ENCODE measurements at places on chromosomes 1 and 21.

GRCh38 chr1:32031578-32032274 is 18.1 kb downstream of the KHDRBS1 start:
- no peak for ATAC-seq

- ATAC-seq: no peak
Measured at GRCh38 chr1:155834296-155834926, 22.6 kb downstream of the GON4L start.

DNA sequence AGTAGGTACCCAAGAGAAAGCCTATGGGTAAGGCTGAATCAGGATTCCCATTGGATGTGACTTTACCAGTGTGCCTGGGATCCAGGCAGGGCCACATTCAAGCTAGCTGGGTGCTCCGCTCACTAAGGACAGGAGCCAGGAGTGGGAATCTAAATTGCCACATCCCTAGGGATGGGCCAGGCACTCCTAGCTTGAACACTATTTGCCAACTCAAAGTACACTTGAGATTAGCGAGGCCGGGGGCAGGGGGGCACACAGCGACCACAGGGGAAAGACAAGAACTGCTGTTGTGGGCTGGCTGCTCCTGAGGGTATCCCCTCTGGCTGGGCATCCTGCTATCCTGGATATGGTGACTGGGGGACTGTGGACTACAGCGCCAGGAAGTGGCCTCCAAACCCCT is 4.3 kb downstream of the SLC45A3 start:
- ATAC-seq: no peak

- no peak for ATAC-seq
Measured at GRCh38 chr1:207020065-207020708, 12.4 kb downstream of the C1orf116 start.

- ATAC-seq: no peak
Measured at GRCh38 chr1:72442262-72442661, 159.9 kb upstream of the NEGR1 start.

DNA sequence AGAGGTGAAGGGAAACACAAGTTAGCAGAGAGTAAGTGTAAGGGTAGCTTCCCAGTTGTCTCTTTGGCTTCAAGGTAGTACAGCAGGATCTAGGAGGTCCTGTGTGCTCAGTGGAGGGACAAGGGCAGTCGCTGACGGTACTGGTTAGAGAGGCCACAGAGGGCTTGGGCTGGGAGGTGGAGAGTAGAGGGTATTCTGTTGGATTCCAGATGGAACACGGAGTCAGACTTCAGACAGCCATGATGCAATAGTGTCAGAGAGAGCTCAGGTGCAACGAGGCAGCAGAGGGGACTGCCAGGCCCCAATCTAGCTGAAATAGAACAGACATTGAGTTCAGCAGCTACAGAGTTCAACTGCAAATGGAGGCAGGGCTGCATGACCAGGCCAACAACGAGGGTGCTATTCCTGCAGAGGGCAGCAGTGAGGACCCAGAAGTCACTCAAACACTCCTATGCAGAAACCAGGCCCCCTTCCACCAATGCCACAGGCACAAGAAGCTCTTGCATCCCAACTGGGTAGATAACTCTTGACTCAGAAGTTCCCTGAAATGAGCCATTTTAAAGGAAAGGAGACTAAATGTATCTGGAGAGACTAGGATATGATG is 325.0 kb upstream of the ESRRG start:
- ATAC-seq: no peak

- ATAC-seq: no peak
Measured at GRCh38 chr1:165644064-165644735, 13.2 kb downstream of the MGST3 start.

DNA sequence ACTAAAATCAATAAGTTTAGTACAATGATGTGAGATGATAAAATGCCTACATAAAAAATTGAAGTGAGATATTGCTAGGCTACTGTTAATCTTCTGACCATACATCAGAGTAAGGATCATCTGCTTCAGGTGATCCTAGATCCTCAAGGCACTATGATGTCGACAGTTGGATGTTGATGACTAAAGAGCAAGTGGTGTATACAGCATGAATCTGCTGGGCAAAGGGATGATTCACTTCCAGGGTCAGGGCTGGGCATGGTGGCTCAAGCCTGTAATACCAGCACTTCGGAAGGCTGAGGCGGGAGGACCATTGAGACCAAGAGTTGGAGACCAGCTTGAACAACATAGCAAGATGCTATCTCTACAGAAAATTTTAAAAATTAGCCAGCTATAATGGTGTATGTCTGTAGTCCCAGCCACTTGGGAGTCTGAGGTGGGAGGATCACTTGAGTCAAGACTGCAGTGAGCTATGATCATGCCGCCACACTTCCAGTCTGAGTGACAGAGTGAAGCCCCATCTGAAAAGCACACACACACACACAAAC is 24.6 kb downstream of the NUF2 start:
- ATAC-seq: no peak

- ATAC-seq: no peak
Measured at GRCh38 chr1:246267896-246268295, 239.2 kb downstream of the SMYD3 start.

DNA sequence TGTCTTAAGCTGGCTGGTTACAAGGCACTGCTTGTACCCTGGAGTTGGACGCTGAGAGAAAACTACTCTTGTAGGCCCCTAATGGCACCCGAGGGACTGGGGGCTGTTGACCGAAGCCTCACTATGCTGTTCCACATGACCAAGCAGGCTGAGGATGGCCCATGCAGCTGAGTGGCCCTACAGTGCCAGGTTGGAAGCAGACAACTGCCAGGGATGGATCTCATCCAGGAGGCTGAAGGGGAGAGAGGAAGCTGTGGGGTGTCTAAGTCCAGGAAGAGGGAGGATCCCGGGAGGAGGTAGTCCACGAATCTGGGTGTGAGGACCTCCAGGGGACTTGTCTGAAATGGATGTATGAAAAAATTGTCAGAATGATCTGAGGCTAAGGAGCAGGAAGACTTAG is 45.8 kb downstream of the FOXD2 start:
- no peak for ATAC-seq

DNA sequence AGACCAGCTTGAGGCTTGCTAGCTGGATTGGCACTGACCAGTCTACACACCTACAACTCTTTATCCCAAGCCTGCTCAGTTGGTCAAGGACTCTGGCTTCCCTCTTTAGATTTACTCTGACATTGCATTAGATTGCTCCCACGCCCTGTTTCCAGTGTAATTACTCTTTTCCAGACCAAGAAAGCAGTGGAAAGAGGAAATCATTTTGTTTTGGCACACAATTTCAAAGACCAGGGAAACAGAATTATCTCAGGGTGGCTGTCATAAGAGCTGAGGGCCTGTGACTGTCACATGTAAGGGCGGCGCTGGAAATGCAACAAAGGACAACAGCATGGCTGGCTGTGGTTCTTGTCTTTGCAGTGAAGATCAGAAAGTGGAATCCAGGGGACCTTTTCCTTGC is 302.7 kb downstream of the HHAT start:
- no peak for ATAC-seq

DNA sequence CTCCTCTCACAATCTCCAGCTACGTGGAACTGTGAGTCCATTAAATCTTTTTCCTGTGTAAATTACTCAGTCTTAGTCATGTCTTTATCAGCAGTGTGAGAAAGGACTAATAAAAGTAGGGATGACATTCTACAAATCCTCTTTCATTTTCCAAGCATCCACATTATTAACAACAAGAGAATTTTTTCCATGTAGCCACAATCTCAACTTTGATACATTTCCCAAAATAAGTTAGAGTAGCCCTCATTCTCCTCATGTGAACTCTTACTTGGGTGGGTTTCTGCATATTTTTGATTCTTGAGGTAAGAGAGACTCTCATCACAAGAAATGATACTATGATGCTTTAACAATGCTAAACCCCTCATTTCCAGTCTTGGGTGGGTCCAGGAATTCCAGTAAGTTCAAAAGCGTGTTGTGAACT is 52.8 kb downstream of the TNFSF18 start:
- no peak for ATAC-seq

- ATAC-seq: peak; percentile 88
Measured at GRCh38 chr21:33374450-33375096, 28.6 kb upstream of the IFNGR2 start.

DNA sequence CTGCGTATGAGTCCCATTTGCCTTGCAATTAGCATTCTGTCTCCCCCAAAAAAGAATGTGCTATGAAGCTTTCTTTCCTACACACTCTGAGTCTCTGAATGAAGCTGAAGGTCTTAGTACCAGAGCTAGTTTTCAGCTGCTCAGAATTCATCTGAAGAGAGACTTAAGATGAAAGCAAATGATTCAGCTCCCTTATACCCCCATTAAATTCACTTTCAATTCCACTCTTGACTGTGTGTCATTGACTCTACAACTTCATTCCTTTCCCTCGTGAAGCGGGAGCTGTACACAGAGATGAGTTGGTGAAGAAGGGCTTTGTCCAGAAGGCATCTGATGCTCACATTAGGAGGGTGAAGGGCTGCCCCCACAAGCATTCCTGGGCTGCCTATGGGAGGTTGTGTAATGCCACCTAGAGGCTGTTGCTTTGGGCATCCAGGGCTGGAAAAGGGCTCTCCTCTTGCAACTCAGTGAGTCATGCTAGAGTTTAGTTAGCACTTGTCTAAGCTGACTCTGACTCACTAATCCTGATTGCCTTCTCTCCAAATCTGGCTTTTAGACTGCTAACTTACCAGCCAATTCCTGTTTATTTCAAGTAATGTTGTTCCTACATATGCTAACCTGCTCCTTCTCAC is 1.8 kb downstream of the SPRR1B start:
- no peak for ATAC-seq

GRCh38 chr1:201240171-201240570 is 43.1 kb upstream of the PKP1 start:
- no peak for ATAC-seq

DNA sequence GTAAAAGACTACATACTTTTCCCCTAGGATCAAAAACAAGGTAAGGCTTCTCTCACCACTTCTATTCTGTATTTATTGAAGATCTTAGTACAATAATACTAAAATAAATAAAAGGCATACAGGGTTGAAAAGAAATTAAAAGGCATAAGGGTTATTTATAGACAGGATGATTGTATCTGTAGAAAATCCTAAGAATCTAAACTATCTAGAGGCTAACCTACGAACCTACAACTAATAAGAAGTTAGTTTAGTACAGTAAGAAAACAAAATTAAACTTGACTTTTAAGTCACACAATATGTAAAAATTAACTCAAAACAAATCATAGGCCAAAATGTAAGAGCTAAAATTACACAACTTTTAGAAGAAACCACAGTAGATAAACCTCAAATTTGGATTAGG is 50.4 kb upstream of the ADAM30 start:
- ATAC-seq: no peak

GRCh38 chr1:192697771-192698170 is 61.8 kb downstream of the RGS13 start:
- ATAC-seq: no peak

DNA sequence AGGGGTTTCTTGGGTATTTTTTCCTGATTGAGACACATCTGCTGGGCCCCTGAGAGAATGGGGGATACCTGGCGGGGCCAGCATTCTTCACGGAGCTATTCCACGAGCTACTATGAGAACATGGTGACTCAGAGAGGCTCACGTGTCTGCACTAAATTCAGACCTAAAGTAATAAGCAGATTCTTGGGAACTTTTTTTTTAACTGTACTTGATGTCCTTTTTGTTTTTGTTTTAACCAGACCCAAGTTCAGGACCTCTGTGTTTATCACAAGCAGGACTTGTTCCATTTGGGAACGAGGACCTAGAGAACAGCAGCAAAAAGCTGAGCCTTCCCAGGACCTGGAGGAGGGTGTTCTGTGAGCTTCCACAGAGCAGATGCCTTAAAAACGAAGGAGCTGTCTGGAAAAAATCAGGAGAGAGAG is 44.0 kb downstream of the EVA1C start:
- no peak for ATAC-seq

GRCh38 chr21:24634749-24635148 is 972.5 kb downstream of the MRPL39 start:
- no peak for ATAC-seq

- ATAC-seq: no peak
Measured at GRCh38 chr1:76833151-76833550, 34.1 kb upstream of the ST6GALNAC5 start.

DNA sequence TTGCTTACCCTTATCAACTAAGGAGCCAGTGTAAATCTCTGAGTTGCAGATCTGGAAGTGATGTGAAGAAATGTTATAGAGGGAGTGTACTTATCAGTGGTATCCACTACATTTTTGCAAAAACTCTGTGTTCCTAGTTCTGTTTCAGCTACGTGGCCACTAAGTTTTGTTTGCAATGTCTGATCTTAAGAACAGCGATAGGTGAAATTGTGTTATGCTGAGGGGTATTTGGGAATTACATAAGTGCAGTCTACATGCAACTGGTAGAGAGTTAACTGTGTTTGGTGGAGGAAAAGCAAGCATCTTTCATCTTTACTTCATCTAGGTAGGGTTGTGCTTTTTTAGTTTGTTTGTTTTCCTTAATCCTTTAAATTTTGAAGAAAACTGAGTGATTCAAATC is 198.8 kb upstream of the SGIP1 start:
- ATAC-seq: no peak

GRCh38 chr1:228835911-228836310 is 100.6 kb downstream of the RHOU start:
- ATAC-seq: no peak

DNA sequence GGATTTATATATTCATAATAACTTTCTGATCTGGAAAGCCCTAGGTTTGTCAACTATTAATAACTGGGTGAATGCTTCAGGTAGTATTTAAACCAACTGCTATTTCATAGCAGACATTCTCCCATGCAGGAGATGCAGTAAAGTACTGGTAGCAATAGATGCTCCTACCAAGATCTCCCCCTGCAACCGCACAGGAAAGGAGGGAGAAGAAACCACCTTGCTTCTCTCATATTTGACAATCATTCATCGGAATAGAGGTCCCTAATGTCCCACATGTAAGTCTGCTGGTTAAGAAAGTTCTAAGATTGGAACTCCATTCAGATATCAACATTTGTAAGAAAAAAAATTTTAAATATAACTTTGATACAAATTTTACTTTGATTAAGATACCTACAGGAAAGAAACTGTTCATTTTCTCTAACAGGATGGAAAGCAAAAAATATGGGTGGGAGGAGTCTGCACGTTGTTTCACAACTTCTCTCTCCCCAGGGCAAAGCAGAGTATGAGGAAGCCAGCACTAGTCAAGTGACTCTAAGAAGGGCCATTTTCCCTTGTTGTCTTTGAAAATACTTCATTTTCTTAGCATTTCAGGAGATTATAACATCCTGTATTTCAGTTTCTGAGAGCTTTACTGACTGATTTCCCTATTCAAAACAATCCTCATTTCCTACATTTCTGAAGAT is at the start of gene PYHIN1:
Gene PYHIN1 (plus strand): TSS at position 498 of the 683 bp plus-strand sequence. CDS start 5,359 bp downstream, outside the sequence.
- ATAC-seq: peak; percentile 68

All from stimulated activated memory B cell treated with anti-CD40 and anti-IgM and Interleukin-4, amounts not matched to agents 10 μg/mL and 1 μg/mL and 100 μg/mL, for 72 hours (primary cell).